H9 (cell line): ENCODE measurements at places on chromosomes 11 and 22. TPM values are rescaled to one million over a fixed set of nuclear protein-coding genes. Genes with fewer than 3 reads are reported as not detected.

CNGA4 gene
- total RNA-seq = 0.11 and 0.20 TPM in 2 replicates

OR56A1 gene
- 0.07 TPM in 2 replicates for total RNA-seq

GDPD4 gene
- not detected in 2 replicates for total RNA-seq

FGF4 gene
- total RNA-seq = 0.59 and 0.68 TPM in 2 replicates

OR5A1 gene
- not detected in 2 replicates for total RNA-seq

KCNJ1 gene
- not detected in 2 replicates for total RNA-seq

GVQW3 gene
- total RNA-seq = 4.5 and 4.7 TPM in 2 replicates

ARHGEF17 gene
- 6.2 and 7.4 TPM in 2 replicates for total RNA-seq

UBQLNL gene
- not detected in 2 replicates for total RNA-seq

IL10RA gene
- not detected in 2 replicates for total RNA-seq

NPAS4 gene
- total RNA-seq = 1.6 and 1.8 TPM in 2 replicates

UCP3 gene
- 0.77 and 0.85 TPM in 2 replicates for total RNA-seq

POU2AF3 gene
- 0.52 and 0.64 TPM in 2 replicates for total RNA-seq

UVRAG gene
- 15.0 and 18.5 TPM in 2 replicates for total RNA-seq

FOSL1 gene
- total RNA-seq = 33.7 and 36.1 TPM in 2 replicates

ST13 gene
- 345 and 353 TPM in 2 replicates for total RNA-seq

DEUP1 gene
- 0.22 TPM in 1 of 2 replicates, not detected in the other for total RNA-seq

PPFIA1 gene
- 59.2 and 63.4 TPM in 2 replicates for total RNA-seq

FAM83F gene
- total RNA-seq = 17.4 and 19.6 TPM in 2 replicates

GNB1L gene
- total RNA-seq = 22.4 and 22.9 TPM in 2 replicates

ACR gene
- total RNA-seq = 0.35 TPM in 1 of 2 replicates, not detected in the other

MS4A15 gene
- 0.11 TPM in 1 of 2 replicates, not detected in the other for total RNA-seq

ENTHD1 gene
- not detected in 2 replicates for total RNA-seq

SGSM1 gene
- total RNA-seq = 3.2 and 4.3 TPM in 2 replicates

DDT gene
- total RNA-seq = 177 and 185 TPM in 2 replicates

MMP12 gene
- not detected in 2 replicates for total RNA-seq

POU2AF2 gene
- total RNA-seq = not detected in 2 replicates

CRACR2B gene
- total RNA-seq = 28.8 and 29.0 TPM in 2 replicates

VPS26B gene
- 27.5 and 28.1 TPM in 2 replicates for total RNA-seq

OR51B5 gene
- total RNA-seq = not detected in 2 replicates

SLC16A8 gene
- total RNA-seq = 0.75 and 1.1 TPM in 2 replicates

LRRC4C gene
- total RNA-seq = 0.13 and 0.22 TPM in 2 replicates

KRTAP5-11 gene
- total RNA-seq = not detected in 2 replicates

SCUBE1 gene
- 1.2 and 1.4 TPM in 2 replicates for total RNA-seq

ALDH3B2 gene
- not detected in 2 replicates for total RNA-seq

PTPMT1 gene
- total RNA-seq = 66.0 and 72.9 TPM in 2 replicates

OR56A3 gene
- not detected in 2 replicates for total RNA-seq

CHRM1 gene
- not detected in 2 replicates for total RNA-seq

TSGA10IP gene
- 2.2 and 3.1 TPM in 2 replicates for total RNA-seq

OR5I1 gene
- not detected in 2 replicates for total RNA-seq

OR52A1 gene
- total RNA-seq = 0.09 and 0.42 TPM in 2 replicates
